NCI-H1105 (cell line): ENCODE measurements at places on chromosomes 12 and 14.
A peak's percentile ranks its signal among the peaks of the same experiment; 100 is the strongest.

DNA sequence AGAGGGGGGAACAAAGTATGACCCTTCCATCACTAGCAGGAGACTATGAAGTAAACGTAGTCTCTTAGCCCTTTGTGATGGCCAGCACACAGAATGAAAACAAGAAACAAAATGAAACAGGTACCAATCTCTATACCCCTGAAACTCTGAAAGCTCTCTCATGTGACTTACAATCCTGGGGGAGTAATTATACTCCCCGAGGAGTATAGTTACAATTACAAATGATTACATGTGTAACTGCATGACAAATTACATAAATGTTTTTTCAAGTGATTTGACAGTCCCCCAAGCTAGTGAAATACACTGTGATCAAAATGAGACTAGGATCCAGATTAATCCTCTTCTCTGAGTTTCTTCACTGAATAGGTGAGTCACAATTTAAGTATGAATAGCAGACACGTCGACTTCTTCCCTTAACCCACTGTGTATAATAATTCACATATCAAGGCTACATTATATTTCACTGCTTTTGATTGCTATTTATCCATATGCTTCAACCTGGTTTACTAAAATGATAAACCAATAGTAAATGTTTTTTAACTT, 74.0 kb downstream of the SPTSSA start:
- DNase-seq = no peak

DNA sequence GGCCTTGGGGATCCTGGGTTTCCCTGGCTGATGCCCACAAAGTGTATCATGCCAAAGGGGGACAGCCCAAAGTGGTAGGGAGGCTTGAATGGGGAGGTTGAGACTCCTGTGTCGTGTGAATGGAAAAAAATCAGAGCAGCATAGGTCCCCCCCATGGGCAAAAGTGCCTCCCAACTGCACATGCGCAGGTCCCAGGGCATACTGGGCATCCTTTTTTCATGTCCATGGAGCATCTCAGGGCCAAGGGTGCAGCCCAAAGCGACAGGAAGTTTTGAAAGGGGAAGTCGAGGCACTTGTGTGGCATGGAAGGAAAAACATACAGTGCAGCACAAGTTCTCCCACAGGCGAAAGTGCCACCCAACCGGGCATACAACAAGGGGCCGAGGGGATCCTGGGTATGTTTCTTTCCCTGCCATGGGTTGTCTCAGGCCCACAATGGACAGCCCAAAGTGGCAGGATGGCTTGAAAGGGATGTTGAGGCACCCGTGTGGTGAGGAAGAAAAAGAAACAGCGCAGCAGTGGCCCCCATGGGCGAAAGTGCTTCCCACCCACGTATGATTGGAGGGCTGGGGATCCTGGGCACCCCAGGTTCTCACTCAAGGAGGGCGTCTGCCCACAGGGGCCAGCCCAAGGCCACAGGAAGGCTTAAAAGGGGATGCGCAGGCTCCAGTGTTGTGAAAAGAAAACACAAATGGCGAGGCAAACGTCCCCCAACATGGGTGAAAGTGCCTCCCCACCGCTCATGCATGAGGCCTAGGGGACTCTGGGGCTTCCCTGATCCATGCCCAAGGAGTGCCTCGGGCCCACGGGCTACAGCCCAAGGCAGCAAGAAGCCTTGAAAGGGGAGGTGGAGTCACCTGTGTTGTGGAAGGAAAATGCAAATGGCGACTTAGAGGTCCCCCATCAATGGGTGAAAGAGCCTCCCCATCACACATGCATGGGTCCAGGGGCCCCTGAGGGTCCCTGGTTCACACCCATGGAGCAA, 573.7 kb downstream of the ALG10 start:
- no peak for DNase-seq

DNA sequence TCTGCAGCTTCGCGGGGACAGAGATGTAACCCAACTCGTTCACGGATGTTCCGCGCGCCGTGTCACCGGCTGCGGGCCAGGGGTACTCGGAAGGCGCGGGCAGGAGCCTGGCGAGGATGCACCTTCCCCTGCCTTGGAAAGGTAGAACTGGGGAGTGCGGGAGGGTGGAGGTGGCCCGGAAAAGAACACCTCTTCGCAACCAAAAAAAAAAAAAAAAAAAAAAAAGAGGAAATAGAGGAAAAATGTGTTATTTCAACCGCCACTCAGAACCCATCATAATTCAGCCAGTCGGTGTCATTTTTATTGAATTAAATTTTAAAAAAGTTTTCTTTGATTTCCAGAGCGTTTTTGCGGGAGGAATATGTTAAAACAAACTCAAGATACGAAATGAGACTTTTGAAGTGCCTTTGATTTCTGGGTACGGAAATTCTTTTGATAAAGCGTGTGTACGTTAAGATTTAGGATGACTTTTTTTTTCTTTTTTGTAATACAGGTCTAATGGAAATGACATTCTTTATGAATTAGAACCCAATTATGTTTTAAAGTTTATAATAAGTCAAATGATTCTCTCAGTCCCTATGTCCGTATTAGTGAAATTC, 8.9 kb downstream of the CDKN1B start:
- no peak for DNase-seq

DNA sequence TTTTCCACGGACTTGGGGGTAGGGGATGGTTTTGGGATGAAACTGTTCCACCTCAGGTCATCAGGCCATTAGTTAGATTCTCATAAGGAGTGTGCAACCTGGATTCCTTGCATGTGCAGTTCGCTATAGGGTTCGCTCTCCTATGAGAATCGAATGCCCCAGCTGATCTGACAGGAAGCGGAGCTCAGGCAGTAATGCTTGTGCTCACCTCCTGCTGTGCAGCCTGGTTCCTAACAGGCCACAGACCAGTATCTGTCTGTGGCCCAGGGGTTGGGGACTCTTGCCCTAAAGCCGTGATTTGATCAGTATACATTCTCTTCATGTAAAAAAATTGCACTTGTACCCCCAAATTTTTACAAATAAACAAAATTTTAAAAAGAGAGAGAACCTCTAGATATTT, 219.4 kb upstream of the CPNE8 start:
- DNase-seq = no peak

GRCh38 chr12:802242-803120, 50.1 kb downstream of the WNK1 start:
- DNase-seq = no peak

DNA sequence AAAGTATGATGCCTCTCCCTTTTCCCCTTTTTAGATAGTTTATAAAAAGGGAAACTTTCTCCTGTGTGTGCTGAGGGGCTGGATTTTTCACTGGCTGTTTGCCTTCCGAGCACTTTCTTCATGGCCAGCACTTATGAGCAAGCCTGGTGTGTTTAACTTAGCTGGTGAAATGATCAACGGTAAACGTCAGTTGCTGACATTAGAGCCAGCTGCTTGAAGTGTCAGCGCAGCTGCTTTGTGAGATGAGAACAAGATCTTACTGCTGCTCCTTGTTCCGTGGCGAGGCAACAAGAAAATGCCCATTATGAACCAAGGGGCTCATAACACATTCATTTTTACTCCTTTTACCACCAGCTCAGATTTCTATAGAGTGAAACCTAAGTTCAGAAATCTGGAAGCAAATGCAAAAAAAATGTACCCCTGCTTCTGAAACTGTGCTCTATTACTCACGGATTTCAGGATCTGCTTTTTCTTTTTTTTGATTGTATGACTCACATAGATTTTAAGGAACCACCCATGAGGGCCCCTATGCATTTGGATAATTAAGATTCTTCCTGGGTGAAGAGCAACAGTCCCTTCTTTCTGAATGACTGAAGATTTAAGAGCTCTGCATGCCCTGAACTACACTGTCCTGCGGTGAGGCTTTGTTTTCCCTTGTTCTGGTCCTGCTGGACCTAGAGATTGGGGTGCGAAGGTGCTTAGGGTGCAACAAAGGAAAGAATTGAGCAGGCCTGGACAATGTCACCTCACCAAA, 74.3 kb upstream of the CPM start:
- DNase-seq = peak; percentile 63

- DNase-seq = no peak
Observed at GRCh38 chr14:53493320-53493719, 340.2 kb upstream of the DDHD1 start.

DNA sequence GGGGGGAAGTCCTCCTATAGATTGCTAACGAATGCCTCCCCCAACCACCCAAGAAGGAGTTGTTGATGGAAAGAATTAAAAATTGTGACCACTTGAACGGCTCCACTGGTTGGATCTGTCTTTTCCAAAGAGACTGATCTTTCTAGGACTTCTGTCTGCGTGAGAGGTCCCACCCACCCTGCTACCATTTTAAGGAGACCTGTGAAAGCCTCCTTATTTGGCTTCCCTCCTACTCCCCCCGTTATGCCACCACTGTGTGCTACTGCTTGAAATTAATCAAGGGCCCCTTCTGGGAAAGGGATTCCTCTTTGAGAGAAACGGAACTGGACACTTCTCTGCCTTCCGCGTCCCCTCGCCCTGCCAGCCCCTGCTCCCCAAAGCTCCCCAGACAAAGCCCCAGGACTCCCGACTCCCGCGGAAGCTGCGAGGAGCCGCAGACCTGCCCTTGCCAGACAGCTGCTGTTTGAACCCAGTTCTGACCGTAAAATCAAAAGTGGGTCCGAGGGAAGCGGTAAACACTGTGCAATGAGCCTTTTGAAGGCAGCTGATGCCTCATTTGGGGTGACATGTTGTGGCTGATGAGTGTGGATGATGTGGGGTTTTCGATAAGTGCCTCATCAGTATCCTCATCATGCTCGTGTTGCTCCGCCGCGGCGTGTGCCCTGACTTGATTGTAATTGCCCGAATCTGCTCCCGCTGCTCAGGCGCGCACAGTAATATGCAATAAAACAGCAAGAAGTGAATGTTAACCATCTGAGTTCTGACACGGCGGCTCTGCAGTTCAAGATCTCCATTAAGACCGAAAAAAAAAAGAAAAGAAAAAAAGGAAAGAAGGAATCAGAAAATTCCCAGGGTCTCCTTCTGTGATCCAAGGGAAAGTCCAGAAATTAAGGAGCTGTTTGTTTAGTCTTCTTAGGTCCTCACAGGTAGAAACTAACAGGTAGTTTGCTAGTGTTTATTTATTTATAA, 48.2 kb downstream of the MBIP start:
- no peak for DNase-seq

GRCh38 chr12:71141378-71141926, 16.3 kb downstream of the TSPAN8 start:
- no peak for DNase-seq

DNA sequence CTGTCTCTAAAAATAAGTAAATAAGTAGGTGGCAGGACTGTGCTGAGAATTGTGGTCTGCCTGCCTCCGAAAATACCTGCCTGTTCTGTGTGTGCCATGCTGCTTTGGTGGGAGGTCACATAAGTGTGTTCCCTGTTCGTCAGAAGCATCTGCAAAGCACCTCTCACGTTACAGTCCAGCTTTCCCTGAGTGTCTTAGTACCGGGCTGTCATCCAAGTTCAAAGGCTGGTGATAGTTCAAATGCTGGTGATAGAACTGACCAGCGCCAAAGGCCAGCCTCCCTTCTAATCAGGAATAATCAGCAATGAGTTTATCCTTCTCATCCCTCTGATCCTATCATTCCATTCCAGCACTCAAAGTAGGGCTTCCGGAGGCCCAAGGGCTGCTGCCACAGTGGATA, 5.6 kb downstream of the CABP1 start:
- no peak for DNase-seq

GRCh38 chr12:132456944-132457495, 32.9 kb upstream of the FBRSL1 start:
- no peak for DNase-seq

GRCh38 chr12:121107681-121108080, 25.0 kb upstream of the P2RX7 start:
- no peak for DNase-seq
